ENCODE measurements at places on chromosomes 6 and 20.

DNA sequence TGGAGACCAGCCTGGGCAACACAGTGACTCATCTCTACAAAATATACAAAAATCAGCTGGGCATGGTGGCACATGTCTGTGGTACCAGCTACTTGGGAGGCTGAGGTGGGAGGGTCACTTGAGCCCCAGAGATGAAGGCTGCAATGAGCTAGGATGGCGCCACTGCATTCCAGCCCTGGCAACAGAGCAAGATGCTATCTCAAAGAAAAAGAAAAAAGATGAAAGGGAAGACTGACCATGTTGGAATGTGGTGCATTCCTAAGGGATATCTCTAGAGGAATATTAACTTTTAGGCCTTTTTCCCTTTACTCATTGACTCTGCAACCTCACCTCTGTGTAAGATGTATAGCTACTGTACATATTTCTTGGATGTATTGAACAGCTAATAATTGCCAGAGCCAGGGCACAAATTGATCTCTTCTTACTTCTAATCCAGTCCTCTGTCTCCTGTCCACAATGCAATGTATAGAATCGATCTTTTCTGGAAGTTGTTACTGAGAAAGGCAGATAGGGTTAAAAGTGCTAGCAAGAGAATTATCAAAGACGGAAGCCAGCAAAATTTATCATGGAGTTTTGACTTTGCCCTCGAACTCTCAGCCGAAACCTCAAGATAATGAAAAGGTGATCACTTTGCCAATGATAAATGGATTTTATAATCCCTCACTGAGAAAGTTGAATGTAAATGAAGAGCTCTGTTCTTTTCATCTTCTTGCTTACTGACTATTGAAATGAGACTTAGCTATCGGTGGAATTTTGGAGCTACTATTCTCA lies 46.3 kb downstream of the GCNT2 start:
- DNase-seq: no peak

GRCh38 chr20:44772636-44773035 lies 27.0 kb downstream of the KCNK15 start:
- no peak for DNase-seq

DNA sequence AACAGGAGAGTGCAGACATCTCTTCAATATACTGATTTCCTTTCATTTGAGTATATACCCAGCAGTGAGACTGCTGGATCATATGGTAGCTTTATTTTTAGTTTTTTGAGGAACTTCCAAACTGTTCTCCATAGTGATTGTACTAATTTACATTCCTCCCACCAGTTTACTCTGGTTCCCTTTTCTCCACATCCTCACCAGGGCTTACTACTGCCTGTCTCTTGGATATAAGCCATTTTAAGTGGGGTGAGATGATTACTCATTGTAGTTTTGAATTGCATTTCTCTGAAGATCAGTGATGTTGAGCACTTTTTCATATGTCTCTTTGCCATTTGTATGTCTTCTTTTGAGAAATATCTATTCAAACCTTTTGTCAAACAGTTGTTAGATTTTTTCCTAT lies 64.9 kb upstream of the HMGCLL1 start:
- DNase-seq: no peak

DNA sequence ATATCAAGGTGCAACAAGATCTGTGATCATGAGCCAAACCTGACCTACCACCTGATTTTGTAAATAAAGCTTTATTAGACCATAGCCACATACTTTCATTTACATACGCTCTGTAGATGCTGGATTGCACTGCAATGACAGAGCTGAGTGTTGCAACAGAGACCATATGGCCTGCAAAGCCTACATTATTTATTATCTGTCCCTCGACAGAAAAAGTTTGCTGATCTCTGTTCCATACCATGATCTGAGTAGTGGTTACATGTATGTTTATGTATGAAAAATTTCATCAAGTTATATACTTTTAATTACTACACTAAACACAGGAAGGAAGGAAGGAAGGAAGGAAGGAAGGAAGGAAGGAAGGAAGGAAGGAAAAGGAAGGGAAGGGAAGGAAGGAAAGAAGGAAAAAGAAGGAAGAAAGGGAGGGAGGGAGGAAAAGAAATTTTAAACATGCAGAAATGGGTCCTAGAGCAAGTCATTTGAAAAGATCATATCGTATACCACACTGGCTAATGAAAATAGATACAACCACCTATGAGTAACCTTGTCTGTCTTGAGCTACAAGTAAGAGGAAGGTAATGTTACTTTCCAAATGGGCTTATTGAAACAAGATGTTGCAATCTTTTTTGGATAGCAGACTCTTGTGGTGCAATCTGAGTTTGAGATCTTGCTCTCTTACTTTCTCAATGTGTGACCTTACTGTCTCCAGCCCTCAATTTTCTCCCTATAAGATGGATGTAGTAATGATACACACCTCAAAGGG lies 441.0 kb downstream of the KIF16B start:
- no peak for DNase-seq

GRCh38 chr6:159023893-159024292 lies 20.9 kb downstream of the TAGAP start:
- peak; percentile 51 for DNase-seq

DNA sequence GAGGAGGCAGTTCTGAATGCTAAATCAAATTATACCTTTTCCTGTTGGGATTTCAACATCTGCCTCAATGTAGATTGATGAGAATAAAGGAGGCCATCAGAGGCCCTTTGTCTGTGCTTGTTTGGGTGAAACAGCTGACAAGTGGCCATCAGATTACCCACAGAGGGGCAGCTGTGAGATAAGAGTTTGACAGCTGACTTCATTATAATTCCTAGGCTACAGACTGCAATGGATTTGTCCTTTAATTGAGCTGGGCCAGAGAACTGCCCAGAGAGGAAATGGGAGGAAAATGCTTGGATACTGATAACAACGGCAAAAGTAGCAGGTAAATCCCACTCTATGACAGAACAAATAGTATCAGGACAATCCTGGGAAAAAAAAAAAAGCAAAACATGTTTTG lies 649.4 kb downstream of the HDGFL1 start:
- no peak for DNase-seq

DNA sequence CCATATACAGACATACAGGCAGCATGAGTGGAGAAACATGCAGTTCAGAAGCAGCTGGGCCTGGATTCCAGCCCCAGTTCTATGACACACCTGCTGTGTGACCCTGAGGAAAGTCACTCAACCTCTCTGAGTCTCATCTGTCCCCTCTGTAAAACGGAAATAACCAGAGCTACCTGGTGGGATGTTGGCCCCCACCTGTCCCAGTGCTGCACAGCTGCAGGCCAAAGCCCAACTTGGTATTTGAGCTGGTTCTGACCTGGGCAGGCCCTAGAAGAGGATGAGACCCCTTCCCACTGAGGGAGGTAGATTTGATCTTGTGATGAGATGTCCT lies 55.5 kb downstream of the PPP1R16B start:
- no peak for DNase-seq

DNA sequence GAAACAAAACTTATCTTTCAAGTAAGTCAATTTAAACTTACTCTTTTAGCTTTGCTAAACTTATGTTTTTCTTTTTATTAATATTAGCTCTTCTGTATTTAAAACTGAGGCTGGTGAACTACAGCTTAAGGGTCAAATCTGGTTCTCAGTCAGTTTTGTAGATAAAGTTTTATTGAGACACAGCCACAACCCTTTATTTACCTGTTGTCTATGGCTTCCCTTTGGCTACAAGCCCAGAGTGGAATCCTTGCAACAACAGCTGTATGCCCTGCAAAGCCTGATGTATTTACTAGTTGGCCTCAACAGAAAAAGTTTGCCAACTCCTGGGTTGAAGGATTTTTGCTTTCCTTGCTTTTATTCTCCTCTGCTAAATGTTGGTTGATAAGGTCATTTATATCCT lies 491.4 kb upstream of the RNF217 start:
- DNase-seq: no peak

GRCh38 chr6:82567621-82568020 lies 204.0 kb downstream of the TPBG start:
- DNase-seq: no peak

DNA sequence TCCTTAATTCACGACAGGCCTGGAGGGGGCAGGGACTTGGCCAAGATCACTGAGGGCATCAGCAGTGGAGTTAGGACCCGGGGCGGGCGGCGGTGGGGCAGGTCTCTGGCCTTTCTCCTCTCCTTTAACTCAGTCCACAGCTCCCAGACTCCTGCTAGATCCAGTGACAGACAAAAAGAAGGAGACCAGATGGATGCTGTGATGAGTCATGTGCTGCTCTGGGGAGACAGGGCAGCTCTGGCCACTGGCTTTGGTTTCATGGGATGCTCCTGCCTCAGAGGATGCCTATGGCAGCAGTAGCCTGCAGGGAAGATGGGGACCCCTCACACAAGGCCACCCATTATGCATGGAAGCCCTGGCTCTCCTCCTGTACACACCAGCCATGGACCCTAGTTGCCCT lies 20.5 kb downstream of the EPB41L1 start:
- no peak for DNase-seq

DNA sequence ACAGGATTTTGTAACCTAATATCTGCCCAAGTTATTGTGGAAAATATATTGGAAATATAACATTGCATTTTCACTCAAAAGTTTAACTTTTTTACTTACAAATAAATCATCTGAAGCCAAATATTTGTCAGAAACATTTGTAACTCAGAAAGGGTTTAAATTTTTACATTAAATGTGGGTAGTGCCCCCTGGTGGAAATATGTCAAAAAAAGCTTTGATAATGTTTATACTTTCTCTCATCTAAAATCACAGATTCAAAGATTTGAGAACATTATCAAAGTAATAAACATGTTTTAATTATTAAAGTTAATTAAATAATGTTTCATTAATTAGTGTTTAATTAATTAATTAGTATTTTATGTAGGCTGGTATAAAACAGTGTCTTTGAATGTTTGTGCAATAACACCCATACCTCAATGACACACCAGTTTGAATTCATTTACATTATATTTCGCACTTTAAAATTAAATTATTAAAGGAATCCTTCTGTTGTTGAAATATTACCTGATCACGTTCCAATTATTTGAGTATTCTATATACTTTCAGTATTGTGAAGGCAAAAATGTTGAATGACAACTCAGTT lies 320.1 kb upstream of the FKBP1C start:
- no peak for DNase-seq

GRCh38 chr6:119137194-119138072 lies 59.0 kb upstream of the FAM184A start:
- DNase-seq: no peak

- no peak for DNase-seq
Measured at GRCh38 chr6:151370509-151371078, 20.8 kb downstream of the ZBTB2 start.

DNA sequence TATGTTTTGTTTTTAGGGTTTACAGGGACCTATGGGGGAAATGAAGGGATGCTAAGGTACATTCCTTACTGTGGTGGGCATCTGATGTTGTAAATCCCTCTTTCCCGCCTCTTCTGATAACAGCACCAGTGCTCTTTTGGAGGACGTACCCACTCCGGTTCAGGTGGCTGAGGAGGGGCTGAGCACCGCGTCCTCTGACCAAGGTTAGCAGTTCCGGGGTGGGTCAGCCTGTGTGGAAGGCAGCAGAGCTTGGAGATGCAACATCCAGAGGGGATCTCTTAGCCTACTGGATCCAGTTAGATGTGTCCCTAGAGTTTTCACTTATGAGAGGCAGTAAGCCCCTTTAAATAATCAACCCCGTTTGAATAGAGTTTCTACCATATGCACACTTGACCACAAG lies 135.3 kb upstream of the KCNG1 start:
- DNase-seq: no peak

GRCh38 chr6:32829495-32829894 lies 9.0 kb downstream of the TAP2 start:
- DNase-seq: no peak

DNA sequence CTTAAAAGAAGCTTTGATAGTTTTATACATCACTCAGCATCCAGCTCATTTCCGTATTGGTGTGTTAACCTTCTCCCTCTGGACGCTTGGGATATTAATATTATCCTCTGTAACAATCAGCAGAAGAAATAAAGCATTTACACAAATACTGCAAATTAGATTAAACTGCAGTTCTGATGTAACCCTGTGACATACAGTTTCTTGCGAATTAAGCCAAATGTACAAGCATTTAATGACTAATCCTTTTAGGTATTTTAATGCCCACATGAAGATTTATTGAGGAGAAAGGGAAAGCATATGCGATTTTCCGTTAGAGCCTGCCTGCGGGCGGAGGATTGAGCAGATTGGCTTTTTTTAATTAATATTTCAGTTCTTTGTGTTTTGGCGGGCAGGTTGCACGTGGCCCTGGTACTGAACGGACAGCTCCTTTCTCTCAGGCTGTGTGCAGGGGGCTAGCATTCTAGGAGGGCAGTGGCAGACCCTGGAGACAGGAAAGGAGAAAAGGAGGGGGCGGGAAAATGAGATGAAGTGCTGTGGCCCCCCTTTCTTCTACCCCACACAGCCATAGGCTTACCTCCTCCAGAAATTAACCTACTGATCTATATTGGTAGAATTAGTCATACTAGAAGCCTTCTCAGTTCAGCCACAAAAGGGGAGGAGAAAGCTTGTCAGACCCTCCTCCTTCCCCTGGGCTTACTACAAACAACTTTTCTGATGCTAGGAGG lies 14.1 kb upstream of the TFAP2D start:
- DNase-seq: no peak

GRCh38 chr6:14652536-14652935 lies 535.0 kb downstream of the CD83 start:
- DNase-seq: no peak

- no peak for DNase-seq
Measured at GRCh38 chr20:22460231-22460630, 124.1 kb downstream of the FOXA2 start.

GRCh38 chr6:102520966-102521365 lies 1127.5 kb downstream of the GRIK2 start:
- DNase-seq: no peak

DNA sequence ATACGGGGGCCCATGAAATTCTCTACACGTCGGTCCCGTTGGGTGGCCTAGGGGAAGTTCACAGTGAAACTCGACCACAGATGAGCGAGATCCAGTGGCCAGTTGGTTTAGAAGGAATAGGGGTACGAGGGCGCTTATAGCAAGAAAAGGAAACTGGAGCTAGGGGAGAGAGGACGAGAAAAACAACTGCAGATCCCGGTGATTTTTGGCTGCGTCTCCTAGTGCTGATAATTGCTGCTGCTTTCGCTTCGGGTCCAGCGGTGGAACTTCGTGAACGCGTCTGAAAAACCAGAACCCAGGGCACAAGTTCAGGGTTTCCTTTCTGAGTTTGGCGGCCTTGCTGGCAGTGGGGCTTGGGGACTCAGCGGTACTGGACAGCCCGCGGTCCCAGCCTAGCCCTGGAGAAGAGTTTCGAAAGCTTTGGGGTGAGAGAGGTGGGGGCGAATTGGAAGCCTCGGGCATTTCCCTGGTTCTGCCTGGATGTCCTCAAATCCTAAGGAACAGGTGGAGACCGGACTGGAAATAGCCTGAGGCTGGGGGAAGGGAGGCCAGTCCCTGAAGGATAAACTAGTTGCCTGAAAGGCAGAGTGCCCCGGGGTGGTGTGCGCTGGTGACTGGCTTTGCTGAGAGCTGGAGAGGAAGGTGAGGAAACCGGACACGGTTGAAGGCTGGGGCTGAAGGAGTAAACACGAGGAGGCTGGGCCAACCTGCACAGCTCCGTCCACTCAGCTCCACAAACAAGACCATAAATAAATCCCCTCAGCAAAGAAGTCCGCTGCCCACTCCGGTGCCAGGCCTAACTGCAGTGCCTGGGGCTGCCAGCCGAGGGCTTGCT lies 793 bp downstream of the GMPR start:
- peak; percentile 47 for DNase-seq
